GDM1 (cell line): ENCODE measurements at places on chromosomes 1 and 21.

DNA sequence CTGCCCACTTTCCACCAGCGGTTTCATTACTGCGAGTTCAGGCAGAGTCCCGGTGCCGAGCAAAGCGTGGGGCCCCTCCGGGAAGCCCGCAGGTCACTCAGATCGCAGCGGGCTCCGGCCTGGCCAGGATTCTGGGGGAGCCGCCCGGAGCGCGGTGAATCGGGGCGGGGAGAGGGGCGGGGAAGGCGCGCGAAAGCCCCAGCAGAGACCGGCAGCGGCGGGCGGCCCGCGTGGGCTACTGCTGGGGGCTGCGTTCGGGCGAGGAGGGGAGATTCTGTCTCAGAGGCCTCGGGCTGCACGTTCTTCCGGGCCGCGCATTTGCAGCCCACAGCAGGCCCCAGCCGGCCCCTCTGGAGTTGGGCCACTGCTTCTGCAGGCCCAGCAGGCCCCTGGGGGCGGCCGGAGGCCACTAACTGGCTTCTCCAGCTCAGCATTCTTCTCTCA lies 64.7 kb downstream of the SCCPDH start:
- DNase-seq, result no peak

DNA sequence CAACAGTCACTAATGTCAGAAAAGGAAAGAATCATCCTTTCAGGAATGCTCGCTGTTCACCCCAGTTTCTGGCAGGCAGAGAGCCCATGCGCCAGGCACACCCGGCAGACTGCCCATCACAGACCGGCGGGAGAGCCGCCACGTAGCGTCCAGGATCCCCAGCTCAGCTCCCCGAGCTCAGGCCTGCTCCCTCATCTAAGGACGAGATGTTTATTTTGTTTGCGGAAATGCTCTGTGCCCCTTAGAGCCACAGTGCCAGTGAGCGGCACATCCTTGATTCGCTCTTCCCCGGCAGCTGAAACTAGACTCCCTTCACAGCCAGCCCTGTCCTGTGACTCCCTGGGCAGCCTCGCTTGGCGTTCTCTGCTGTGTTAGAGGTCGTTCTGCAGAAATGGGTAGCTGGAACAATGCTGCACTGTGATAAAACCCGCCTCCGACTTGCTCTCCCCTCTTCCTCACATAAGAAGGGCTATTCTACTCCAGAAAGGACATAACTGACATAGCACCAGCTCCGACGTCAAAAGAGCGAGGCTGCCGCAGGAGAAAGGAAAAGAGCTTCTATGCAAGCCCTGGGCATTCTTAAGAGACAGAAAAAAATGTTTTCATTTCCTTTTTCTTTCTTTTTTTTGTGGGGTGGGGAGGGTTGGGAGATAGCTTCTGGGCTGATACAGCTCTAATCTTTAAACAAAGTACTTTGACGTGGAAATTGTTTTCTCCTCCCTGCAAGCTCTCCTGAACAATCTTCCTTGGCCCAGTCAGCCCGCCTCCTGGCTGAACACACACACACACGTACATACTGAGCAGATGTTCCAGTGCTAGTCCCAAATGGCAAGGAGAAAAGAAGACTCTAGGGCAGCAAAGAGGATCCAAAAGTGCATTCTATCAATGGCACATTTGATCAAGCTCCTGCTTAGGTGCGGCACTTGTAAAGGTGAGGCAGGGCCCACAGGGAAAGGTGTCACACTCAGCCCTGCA lies 37.2 kb downstream of the MRAP start:
- no peak for DNase-seq

- DNase-seq, result no peak
Observed at GRCh38 chr1:46547481-46548383, 3.7 kb downstream of the KNCN start.

- DNase-seq, result no peak
Observed at GRCh38 chr1:31910933-31911332, 27.2 kb downstream of the PTP4A2 start.

- DNase-seq, result no peak
Observed at GRCh38 chr1:193988885-193989284, 802.5 kb upstream of the B3GALT2 start.

DNA sequence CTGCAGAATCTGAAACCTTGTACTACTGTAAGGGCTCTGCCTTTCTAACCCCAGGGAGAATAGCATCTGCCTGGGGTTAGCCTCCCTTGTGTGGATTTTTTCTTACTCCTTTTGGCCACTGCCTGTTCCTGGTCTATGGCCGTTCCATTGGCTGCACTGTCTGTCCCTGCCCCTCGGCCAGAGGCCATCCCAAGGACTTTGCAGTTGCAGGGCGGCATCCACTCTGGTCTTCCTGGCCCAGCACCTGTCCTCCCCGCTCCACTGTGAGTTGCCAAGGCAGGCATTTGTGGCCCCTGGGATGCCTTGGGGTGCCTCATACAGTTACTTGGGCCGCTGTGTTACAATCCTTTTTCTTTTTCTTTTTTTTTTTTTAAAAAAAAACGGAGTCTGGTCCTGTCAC lies 45.8 kb downstream of the PDE9A start:
- no peak for DNase-seq

DNA sequence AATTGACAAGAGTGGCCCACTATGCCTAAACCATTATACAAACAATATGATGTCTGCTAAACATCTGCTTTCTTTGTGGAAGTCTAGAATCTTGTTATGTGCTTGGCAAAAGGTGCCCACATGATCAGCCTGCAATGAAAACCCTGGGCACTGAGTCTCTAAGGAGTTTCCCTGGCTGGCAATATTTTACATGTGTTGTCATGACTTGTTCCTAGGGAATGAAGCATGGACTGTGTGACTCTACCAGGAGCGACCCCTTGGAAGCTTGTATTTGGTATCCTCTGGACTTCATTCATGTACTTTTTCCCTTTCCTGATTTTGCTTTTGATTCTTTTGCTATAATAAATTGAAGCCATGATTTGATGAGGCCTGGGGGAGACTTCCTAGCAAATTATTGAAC lies 324.9 kb downstream of the HHIPL2 start:
- DNase-seq, result no peak

DNA sequence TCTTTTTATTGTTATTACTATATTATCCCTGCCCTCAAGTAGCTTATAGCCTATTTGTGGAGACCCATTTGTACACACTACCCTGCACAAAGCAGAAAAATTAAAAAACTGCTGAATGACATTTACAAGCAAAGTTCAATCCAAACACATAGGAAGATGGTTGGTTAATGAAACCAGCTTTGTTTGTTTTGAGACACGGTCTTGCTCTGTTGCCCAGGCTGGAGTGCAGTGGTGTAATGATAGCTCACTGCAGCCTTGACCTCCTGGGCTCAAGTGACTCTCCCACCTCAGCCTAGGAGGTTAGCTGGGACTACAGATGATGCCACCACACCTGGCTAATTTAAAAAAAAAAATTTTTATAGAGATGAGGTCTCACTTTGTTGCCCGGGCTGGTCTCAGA lies 31.6 kb downstream of the TGFB2 start:
- DNase-seq, result no peak

DNA sequence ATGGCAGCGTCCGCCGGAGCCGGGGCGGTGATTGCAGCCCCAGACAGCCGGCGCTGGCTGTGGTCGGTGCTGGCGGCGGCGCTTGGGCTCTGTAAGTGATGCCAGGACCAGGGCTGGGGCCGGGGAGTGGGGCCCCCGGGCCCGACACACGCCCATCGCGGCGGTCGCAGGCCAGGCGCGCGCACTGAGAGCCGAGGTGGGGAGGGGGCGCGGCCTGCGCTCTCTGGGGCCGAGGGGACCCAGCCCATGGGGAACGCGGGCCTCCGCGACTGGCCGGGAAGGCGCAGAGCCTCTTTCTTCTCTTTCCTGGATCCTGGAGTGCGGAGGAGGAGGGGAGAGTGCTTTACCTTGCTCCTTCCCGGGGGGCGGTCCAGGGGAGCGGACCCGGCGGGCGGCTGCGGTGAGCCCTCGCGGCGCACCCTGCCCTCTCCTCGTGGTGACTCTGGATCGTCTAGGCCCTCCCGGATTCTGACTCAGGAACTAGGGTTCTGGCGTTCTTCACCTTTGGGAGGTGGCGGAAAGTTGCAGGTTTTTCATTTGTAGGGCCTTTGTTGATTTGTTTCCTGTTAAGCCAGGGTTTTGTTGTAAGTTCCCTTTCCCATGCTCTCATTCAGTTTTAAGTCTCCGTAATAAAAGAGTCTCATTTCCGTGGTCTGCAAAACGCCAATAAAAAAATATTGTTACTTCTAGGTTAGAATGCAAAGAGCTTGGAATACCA lies 529 bp downstream of the MPZL1 start:
- DNase-seq, result no peak

DNA sequence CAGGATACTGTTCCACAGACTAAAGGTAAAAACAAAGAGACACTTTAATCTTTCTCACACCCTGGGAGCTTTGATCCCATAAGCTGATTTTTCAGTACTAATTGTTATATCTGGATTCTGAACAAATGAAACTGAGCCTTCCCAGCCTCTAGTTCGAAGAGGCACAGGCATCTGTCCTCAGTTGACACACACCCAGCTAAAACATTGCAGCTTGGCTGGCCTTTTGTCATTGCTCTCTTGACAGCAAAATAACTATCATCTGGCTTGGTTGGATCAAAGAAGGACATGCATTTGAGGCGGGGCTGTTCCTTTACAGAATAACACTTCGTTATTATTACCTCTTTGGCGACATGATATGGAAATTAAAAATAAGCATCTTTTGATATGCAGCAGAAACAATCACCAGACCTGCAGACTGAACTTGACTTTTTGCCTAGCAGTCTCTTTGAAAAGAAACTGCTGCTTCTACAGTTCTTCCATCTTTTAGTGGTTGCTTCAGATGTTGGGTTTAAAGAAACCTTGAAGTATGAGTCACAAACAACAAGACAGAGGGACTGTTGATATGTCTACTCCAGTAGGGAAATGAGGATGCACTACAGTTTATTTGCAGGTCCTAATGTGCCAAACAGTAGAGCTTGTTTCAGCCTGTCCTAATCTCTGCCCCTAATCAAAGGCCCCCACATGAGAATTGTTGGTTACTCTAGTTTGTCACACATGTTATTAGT lies 166.5 kb downstream of the TPR start:
- DNase-seq, result no peak

- DNase-seq, result no peak
Observed at GRCh38 chr1:201678264-201679101, 139.6 kb downstream of the NAV1 start.

GRCh38 chr1:228884615-228885566 lies 149.6 kb downstream of the RHOU start:
- DNase-seq, result no peak

DNA sequence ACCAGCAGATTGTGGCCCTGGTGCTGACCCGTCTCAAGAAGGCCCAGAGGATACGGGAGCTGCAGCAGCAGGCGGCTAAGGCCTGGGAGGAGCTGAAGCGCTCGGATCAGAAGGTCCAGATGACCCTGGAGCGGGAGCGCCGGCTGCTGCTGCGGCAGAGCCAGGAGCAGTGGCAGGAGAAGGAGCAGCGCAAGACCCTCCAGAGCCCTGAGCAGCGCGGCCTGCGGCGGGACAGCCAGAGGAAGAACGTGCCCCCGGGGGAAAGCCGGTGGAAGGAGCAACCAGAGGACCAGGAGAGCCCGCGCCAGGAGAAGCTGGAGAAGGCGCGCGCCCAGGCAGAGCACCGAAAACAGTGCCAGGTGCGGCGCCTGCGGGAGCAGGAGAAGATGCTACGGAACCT lies 1.0 kb downstream of the CCDC185 start:
- DNase-seq, result no peak

DNA sequence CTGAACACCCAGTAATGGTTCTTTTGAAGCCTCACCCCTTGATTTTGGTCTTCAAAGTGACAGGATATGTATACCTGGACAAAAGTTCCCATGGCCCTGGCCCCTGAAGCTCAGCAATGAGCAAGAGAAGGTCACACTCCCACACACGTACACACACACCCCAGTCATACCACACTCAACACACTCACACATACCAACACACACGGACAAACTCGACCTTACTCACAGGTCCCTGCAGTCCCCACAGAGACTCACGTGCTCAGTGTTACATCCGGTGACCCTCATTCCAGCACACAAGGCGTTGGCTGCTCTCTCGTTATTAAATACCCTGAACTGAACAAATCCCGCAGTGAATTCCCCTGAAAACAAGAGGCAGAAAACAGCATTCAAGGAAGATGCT lies 5.9 kb downstream of the ITLN1 start:
- DNase-seq, result no peak

- no peak for DNase-seq
Observed at GRCh38 chr1:182279302-182279701, 112.3 kb downstream of the GLUL start.

- peak; percentile 35 for DNase-seq
Observed at GRCh38 chr1:224380003-224380402, 23.3 kb downstream of the CNIH4 start.

GRCh38 chr1:93801471-93801870 lies 77.5 kb downstream of the DNTTIP2 start:
- no peak for DNase-seq

DNA sequence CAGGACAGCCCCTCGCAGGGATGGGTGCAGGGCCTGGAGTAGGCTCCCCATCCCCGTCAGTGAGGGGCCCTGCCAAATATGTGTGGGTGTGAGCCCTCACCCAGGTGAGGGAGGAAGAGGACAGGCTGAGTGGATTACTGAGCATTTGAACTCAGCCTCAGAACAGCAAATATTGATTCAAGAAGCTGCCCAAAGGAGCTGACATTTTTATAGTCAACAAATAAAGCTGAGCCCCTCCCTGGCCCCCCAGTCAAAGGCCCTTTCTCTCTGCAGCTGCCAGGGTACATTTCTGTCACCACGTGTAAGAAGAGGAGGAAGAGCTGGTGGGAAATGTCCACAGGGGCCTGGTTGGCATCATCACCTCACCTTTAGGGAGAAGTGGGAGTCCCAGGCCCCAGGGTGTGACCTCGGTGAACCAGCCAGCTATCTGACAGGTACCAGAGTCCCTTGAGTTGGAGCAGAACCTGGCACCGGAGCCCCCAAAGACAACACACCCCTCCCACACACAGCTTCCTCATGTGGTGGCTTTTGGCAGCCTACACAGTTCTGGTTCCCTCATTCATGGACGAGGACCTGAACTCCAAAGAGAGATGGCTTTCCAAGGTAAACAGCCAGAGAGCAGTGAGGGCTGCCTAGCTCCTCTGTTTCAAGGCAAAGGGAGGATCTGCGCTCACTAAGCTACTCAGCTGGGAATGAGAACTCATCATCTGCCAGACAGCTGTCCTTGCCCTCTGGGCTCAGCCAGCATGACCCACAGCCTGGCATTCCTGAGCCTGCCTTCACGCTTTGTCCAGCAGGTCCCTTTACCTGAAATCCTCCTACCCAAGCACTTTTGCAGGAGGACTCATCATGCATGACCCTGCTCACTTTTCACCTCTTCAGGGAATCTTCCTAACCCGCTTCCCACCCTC lies 43.0 kb upstream of the TENT5C start:
- no peak for DNase-seq

DNA sequence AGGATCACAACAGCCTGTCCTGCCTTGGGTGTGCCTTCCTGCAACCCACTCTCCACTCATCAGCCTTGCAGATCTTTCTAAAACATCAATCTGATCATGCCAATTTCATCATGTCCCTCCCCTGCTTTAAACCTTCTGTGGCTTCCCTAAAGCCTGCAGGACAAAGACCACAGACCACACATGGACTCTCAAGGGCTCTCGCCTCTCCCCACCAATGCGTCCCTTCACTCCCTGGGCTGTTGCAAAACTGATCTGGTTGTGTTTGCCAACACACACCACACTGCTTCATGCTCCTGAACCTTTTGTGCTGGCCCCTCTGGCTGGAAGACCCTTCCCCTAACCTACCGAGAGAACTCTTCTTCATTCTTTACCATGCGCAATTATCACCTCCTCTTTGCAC lies 72.4 kb downstream of the ITPKB start:
- DNase-seq, result no peak

- DNase-seq, result no peak
Observed at GRCh38 chr21:34091607-34092006, 18.2 kb downstream of the MRPS6 start.

GRCh38 chr1:113663165-113663951 lies 95.9 kb downstream of the PHTF1 start:
- no peak for DNase-seq
